ENCODE measurements at places on chromosomes 6 and 20.
A peak's percentile ranks its signal among the peaks of the same experiment; 100 is the strongest.

DNA sequence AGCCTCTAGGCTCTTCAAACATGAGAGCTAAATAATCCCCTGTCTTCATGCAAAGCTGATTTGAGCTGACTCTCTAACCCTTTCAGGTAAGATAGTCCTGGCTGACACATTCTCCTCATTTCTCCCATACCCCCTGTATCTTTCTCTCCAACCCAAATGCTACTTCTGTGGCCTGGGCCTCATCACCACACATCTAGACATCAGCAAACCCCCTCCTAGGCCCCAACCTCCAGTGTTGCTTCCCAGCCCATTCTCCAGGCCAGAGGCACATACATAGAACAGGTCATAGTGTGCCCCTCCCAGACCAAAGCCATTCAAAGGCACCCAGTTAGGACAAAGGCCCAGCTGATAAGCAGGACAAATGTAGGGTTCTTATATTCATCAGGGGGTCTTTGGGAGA, 84.9 kb downstream of the ANKRD60 start:
- no peak for DNase-seq

DNA sequence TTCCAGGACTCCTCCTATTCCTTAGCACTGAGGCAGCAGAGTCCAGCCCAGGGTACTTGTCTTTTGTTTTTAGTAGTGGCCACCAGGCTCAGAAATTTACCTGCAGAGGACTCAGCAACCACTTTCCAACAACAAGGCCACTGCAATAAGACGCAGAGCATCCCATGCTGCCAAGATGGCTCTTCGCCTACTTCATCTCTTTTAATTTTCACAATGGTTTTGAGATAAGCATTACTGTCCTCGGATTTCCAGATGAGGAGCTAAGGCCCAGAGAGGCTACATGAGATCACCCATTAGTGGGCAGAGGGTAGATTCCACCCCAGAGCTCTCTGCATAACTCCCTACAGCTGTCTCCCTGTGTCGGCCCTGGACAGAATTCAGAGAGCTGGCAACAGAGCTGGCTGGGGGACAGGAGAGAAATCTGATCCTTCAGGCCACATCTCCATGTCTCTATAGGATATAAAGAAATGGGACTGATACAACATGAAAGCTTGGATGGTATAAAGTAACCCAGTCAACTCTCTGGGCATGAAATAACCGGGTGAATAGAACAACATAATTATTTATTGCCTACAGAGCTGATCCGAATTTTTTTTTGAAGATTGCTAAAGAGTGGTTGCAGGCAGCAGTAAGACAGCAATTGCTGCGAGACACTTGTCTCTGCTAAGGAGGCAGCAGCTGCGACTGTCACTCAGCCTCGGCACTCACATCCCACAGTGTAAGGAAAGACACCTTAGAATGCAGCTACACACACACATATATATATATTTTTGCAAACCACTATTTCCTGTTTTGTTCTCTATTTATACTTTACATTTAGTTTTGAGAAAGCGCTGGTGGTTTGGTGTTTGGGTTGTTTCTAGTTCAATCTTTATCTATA, 37.2 kb downstream of the SCML4 start:
- no peak for DNase-seq

GRCh38 chr6:1242446-1242845, 69.5 kb upstream of the FOXQ1 start:
- DNase-seq = peak; percentile 56

DNA sequence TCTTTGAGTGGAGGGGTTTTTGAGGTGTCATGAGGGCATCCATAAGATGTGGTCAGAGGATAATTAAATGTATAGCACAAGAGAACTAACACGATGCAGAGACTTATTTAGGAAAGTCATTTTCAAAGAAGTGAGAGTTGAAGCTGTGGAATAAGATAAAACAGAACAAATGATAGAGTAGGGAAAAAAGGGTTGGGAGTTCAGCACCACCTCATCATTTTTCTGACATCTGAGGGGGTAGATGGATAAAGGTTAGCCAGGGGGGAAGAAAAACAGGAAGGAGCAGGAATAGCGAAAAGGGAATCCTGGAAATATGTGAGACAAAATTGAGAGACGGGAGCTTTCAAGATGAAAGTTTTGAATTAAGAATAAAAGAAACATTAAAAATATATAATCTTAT, 434.2 kb downstream of the NKAIN2 start:
- no peak for DNase-seq

DNA sequence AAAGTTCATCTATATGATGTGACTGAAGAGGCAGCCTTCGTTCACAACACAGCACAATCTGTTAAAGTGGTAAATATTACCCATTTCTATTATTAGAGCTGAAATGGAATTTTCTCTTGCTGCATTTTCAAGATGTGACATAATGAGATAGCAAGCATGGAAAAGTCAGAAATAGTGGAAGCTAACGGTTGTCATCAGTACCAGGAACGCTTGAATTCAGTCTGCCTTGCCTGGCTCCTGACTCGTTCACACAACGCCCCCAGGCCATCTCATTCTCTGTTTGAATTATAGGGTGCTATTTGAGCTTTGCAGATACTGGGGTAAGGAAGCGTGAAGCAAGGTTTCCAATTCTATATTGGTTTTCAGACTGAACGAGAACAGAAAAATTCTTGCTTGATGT, 116.5 kb upstream of the MAP3K7 start:
- no peak for DNase-seq

GRCh38 chr20:47396762-47397476, 40.4 kb upstream of the ZMYND8 start:
- peak; percentile 18 for DNase-seq

GRCh38 chr6:160998766-160999165, 7.2 kb downstream of the MAP3K4 start:
- DNase-seq = no peak

- no peak for DNase-seq
Observed at GRCh38 chr6:52109171-52109571, 21.8 kb upstream of the PKHD1 start.

DNA sequence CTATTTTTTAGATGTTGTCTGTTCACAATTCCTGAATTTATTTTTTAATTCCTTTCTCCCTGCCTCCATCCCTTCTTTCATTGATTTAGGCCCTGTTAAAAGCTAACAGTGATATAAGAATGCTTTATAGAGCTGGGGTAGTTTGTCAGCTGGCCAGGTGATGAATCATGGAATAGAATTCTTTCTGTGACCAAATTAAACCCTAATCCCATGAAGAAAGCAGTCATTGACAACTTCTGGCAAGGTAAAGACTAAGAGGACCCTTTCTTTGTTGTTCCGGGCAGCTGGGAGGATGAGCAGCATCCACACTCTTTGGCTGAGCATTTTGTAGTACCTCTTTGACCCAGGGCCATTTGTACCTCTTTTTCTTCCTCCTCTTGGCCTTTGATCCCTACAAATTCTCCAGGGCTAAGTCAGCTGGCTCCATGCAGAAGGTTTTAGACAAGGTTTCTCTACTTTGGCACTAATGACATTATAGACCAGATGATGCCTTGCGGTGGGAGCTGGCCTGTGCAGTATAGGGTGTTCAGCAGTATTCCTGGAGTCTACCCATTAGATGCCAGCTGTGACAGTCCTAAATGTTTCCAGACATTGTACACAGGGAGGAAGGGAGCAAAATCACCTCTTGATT, 102.9 kb downstream of the SLX4IP start:
- DNase-seq = peak; percentile 76

DNA sequence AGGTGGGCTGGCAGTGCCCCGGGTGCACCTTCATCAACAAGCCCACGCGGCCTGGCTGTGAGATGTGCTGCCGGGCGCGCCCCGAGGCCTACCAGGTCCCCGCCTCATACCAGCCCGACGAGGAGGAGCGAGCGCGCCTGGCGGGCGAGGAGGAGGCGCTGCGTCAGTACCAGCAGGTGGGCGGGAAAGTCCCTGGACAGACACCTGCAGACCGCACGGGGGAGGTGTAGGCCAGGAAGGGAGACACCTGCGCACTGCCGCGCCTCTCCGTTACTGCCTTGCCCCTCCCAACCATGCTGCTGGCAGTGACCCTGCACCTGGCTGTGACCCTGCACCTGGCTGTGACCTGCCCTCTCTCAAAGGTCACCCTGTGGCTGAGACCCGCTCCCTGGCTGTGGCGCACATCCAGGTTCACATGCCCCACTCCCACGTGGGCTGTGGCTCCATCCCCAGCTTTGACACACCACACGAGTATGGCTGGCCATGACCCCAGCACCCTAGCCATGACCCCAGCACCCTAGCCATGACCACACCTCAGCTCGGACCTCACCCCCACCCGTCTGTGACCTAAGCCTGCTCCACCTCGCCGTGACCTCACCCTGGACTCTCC, 11.6 kb downstream of the RBCK1 start:
- DNase-seq = no peak

GRCh38 chr6:165899611-165900010, 236.6 kb upstream of the PDE10A start:
- DNase-seq = no peak

DNA sequence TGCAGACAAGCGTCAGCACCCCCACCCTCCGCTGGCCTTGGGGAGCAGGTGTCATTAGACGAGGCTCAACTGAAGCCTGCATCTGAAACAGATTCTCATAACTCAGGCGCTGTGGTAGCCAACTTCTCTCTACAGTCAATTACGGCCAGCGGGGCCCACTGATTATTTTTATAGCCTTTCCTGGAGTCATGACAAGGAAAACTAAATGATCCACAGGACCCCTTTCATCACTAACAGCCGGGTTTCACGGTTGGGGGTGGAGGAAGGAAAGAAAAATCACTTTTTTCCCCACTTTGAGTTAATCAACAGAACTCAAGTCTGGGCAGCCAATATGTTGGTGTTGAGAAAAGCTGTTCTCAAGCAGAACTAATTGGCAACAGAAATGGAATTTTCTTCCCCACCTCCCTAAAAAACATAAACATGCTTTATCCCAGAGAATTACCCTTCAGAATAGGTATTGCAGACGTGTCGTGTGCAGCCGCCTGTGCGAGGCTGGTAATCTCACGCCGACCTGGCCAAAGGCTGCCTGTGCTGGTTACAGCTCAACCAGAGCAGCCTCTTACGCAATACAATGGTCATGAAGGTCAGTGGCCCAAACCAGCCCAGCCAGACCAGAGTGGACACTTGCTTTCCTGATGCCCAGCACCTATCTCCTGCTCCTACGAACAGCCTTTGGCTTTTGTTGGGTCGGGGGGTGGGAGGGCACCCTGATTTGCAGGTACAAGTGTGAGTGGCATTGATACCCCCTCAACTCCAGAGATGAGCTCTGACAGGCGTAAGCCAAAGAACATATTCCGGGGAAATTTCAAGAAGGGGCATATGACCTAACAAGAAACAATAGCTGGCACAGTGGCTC, 11.0 kb downstream of the RIPOR3 start:
- DNase-seq = peak; percentile 68

GRCh38 chr6:16205377-16206144, 32.8 kb upstream of the GMPR start:
- peak; percentile 69 for DNase-seq

DNA sequence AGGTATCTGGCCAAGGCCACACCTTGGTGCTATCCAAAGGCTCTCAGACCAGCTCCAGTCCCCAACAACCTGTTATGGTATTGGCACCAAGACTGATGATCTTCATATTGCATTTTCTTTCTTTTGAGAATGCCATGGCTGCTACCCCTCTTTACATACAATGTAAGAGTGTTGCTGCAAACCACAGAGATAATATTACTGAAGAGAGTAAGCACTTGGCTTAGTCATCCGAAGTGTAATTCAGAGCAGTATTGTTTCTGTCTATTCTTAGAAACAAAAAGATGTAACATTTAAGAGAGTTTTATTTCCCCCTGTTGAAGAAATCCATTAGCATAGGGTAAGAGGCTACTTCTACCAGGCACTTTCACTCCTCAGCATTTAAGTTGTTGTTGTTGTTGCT, 212.5 kb downstream of the C6orf118 start:
- DNase-seq = no peak

DNA sequence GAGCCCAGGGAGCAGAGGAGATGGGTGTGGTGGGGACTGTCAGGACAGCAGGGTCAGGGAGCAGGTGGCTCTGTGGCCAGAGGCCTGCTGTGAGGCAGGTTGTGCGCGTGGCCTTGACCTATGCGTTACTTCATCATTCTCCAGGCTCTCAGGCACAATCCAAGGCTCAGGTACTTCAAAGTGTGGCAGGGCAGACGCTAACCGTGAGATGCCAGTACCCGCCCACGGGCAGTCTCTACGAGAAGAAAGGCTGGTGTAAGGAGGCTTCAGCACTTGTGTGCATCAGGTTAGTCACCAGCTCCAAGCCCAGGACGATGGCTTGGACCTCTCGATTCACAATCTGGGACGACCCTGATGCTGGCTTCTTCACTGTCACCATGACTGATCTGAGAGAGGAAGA, 535 bp downstream of the NCR2 start:
- no peak for DNase-seq

DNA sequence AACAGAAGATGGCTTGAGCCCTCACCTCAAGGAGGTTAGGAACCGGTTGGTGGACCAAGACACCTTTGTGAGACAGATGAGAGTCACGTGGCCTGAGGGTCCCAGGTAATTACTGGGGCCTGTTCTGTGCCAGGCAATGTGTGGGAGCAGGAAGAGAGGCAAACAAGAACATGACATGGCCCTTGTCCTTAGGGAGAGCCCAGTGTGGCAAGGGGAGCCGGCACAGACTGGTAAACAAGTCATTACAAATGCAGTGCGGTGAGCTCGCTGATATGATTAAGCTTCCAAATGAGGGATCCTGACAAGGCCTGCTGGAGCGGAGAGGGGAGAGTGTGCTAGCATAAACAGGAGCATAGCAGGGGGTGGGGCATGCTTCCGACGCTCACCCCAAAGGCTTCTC, 55.6 kb downstream of the ZNF831 start:
- DNase-seq = no peak

- no peak for DNase-seq
Observed at GRCh38 chr6:168856914-168857313, 396.7 kb downstream of the THBS2 start.

GRCh38 chr6:16904957-16905356, 143.7 kb upstream of the ATXN1 start:
- no peak for DNase-seq

GRCh38 chr20:3712279-3712873, at the start of gene SIGLEC1:
TSS of gene SIGLEC1 (minus strand) at chr20:3712600. CDS start at chr20:3707128, 5,472 bp downstream.
- no peak for DNase-seq

DNA sequence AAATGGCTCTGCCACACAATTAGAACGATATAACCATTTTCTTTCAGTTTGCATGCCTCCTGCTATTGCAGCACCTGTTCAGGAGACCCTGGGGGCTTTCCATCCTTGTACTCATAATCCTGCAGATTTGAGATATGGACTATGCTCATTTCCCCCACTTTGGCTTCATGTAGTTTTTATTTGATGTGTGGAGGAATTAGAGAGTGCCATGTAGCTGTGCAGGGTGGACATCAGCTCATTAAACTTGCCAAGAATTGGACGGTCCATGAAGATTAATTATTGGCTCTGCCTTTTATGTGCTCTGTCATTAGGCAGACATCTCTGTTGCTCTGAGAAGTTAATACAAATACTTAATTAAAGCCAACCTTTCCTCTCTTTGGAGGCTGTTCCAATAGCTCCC, 66.2 kb upstream of the CD83 start:
- no peak for DNase-seq

GRCh38 chr6:51654647-51655046, 432.8 kb downstream of the PKHD1 start:
- DNase-seq = no peak

DNA sequence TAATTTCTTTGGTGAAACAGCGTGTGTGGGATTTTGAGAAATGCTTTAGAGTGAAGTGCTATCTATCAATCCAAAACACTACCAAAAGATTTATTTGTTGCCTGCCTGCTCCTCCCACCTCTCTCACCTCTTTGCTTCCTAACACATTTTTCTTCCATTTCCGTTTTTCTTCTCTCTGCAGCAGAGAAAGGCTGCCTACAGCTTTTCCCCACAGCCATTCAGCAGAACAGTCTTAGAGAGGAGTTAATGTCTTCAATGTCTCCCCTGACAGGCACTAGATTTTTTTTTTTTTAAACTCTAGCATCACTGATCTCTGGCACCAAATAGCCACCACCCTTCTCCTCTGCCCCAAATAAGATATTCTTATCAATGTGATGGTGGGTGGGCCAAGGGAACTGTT, 327.8 kb upstream of the MAN1A1 start:
- no peak for DNase-seq

Measured in astrocyte of the hippocampus (primary cell).